ENCODE measurements at places on chromosomes 7 and 10.

DNA sequence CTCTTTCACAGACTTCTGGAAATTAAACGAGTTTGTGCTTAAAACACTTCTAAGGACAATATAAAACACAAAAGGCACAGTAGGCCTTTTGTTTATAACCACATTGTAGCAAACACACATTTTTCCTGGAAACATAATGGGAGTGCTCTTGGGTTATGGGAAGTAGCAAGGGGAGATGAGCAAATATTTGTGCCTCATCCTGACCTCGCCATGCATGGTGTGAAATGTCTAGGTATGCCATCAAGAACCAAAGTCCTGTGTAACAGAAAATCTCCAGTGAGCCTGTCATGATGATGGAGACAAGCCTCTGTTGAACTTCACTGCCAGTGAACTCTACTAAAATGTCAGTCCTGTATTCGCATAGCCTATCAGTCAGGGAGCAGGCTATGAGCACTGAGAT is 1029.6 kb downstream of the LRMDA start:
- no peak for DNase-seq

- no peak for DNase-seq
Measured at GRCh38 chr7:98194186-98194585, 17.1 kb upstream of the BHLHA15 start.

DNA sequence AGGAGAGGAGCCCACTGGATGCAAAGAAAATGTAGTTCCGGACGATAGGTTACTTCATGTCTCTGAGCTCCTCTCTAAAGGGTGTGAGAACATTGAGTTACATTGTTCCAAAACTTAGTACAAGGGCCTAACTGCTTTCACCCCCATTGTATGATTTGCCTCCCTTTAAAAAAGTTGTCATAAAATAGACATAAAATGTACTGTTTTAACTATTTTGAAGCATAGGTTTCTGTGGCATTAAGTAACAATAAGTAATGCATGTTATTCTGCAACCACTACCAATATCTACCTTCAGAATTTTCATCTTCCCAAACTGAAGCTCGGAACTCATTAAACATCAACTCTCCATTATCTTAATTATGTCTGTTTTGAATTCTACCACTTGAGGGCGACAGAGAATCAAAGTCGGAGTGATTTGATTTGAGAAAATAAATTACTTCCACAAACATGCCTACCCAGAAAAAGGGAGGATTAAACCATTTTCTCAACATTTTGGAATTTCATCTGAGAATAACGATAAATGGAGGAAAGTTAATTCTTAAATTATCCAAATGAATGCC is 2.7 kb downstream of the IGFBP1 start:
- DNase-seq, result no peak

DNA sequence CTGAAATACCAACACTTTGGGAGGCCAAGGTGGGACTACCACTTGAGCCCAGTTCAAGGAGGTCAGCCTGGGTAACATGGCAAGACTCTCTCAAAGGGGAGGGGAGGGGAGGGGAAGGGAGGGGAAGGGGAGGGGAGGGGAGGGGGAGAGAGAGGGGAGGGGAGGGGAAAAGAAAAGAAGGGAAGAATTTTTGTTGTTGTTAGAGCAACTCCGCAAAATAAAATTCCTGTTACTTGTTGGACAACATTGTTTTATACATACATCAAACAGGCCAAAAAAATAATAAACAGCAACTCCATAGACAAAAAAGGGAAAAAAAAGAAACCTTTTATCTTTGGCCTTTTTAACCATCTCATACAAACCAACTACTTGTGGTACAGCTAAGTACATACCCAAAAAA is 57.3 kb upstream of the TRIM24 start:
- no peak for DNase-seq

DNA sequence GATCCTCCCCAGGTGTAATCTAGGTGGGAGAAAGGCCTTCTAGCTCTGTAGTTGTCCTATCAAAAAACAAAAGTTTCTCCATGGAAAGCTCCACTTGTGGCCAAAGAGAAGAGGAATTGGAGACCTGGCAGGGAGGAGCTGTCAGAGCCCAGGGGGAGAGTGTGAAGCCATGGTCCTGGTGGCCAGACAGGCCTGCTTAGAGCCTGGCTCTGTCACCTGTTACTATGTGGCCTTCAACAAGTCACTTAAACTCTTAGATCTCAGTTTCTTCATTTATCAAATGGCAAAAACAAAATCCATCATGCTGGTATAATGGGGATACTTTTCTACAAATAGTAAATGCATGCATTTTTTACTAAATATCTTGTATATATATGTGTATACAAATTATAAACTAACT is 59.0 kb upstream of the NFE2L3 start:
- DNase-seq, result no peak

- DNase-seq, result no peak
Measured at GRCh38 chr7:132581431-132581830, 5.2 kb upstream of the PLXNA4 start.

DNA sequence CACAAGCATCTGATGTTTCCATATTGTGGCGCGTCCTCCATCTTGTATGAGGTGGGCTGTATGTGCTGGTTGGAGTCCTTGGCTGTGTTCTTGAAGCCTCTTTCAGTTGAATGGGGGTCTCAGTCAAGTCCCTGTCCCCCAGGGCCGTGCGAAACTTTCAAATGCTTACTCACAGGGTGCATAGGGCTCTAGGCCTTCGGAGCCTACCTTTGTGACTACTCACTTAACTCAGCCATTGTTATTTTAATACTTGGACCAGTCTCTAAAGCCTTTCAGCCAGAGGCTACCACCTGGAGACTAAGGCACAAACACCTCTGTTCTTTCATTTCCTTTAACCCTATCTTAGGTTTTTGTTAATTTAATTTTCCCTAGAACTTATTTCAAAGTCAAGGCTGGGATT is 785.9 kb downstream of the GATA3 start:
- DNase-seq, result no peak

DNA sequence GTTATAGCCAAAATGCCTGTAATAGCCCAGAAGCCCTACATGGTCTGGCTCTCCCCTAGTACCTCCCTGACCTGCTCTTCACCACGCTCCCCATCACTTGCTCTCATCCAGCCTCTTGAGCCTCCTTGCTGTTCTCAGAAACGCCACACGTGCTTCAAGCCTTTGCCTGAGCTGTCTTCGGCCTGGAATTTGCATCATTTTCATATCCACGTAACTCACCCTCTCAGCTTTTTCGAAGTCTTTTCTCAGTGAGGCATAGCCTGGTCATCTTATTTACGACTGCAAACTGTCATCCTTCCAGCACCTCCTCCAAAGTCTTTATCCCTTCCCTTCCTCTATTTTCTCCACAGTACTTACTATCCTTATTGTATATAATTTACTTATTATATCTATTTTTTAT is 151.0 kb upstream of the AHR start:
- DNase-seq, result no peak

DNA sequence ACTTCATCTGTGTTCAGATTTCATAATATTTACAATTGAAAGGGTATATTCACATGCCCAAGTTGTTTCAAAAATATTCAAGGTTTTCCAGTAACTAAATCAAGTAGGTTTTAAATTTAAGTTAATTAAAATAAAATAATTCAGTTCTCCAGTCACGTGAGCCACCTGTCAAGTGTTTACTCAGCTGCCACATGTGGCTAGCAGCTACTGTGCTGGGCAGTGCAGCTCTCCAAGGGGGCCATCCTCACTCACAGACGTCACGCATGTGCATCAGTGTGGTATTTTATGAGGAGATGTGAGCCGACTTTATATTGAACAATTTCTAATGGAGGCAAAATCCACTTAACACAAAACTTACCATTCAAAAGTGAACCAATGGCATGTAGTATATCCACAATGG is 69.7 kb upstream of the CAMK2B start:
- DNase-seq, result no peak

DNA sequence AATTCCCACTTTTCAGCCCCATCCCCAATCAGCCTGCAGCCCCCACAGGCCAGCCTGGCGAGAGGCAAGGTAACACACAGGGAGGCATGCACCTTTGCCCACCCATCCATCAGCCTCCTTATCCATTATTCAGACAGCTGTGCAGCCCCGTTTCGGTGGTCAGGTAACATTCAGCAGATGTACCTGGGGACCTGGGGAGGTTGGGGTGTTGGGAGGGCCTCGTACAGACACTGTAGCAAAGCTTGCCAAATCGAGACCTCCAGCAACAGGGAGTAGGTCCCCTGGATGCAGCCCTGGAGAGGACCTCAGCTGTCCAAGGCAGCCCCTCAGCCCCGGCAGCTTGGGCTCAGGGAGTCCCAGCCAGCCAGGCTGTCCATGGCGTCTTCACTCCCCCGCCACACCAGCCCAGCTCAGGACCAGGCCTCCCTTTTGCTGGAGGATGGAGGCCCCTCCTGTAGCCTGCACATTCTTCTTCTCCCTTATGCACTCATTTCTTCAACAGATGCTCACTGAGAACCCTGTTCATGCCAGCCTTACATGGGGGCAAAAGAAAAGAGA is 8.5 kb upstream of the DRGX start:
- no peak for DNase-seq

DNA sequence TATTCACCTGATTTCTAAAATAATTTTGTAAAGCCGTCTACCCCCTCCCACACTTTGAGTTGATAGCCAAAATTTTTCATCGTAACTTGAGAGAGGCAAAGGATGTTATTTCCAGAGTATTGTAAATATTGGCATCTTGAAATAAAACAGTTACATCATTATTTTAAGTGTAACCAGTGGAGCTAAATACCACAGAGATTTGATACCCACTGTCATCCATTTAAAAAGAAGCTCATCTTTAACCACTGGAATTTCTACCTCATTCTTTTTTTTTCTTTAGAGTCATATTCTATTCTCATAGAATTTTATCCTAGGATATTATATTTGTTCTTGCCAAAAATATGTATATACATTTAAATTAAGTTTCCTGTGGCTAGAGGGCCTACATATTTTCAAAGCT is 48.6 kb downstream of the CAMK1D start:
- DNase-seq, result no peak

GRCh38 chr10:115558252-115558651 is 465.1 kb downstream of the ATRNL1 start:
- no peak for DNase-seq

GRCh38 chr7:84900215-84900614 is 286.6 kb downstream of the SEMA3D start:
- DNase-seq, result no peak

- DNase-seq, result no peak
Measured at GRCh38 chr7:128065872-128066271, 34.6 kb upstream of the LRRC4 start.

GRCh38 chr10:13740461-13740860 is 153.7 kb downstream of the PRPF18 start:
- DNase-seq, result no peak

GRCh38 chr10:97135464-97135863 is 50.3 kb downstream of the SLIT1 start:
- no peak for DNase-seq

DNA sequence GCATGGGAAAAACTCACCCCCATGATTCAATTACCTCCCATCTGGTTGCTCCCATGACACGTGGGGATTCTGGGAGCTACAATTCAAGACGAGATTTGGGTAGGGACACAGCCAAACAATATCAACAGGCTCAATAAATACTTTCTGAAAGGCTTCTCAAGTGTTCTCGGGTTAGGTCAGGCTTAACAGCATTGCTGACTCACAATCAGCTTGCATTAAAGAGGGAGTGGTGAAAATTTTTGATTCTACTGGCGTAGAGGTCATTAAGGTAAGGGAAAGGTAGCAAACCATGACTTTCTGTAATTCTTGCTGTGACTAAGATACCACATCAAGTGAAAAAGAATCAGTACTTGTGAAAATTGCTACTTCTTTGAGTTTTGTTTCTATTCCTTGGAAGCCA is 126.4 kb downstream of the JCAD start:
- no peak for DNase-seq

DNA sequence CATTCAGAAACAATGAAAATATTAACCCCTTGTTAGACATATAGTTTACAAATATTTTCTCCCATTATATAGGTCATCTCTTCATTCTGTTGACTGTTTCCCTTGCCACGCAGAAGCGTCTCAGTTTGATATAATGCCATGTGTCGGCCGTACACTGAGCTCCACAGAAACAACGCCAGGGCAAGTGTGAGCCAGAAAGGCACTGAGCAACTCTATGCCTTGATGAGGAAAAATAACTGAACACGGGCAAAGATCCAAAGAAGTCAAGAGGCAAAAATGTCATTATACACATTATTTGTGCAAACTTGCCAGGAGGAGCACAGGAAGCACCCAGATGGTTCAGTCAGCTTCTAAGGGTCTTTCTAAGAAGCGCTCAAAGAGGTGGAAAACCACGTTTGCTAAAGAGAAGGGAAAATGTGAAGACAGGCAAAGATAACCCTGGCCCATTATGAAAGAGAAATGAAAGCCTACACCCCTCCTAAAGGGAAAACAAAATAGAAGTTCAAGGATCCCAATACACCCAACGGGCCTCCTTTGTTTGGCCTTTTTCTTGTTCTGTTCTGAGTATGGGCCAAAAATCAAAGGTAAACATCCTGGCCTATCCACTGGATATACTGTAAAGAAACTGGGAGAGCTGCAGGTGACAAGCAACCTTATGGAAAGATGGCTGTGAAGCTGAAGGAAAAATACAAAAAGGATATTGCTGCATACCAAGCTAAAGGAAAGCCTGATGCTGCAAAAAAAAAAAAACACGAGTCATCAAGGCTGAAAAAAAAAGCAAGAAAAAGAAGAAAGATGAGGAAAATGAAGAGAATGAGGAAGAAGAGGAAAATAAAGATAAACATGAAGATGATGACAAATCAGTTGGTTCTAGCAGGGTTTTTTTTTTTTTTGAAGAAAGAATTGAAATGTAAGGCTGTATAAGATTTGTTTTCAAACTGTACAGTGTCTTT is 15.5 kb downstream of the ARHGAP12 start:
- DNase-seq, result no peak

DNA sequence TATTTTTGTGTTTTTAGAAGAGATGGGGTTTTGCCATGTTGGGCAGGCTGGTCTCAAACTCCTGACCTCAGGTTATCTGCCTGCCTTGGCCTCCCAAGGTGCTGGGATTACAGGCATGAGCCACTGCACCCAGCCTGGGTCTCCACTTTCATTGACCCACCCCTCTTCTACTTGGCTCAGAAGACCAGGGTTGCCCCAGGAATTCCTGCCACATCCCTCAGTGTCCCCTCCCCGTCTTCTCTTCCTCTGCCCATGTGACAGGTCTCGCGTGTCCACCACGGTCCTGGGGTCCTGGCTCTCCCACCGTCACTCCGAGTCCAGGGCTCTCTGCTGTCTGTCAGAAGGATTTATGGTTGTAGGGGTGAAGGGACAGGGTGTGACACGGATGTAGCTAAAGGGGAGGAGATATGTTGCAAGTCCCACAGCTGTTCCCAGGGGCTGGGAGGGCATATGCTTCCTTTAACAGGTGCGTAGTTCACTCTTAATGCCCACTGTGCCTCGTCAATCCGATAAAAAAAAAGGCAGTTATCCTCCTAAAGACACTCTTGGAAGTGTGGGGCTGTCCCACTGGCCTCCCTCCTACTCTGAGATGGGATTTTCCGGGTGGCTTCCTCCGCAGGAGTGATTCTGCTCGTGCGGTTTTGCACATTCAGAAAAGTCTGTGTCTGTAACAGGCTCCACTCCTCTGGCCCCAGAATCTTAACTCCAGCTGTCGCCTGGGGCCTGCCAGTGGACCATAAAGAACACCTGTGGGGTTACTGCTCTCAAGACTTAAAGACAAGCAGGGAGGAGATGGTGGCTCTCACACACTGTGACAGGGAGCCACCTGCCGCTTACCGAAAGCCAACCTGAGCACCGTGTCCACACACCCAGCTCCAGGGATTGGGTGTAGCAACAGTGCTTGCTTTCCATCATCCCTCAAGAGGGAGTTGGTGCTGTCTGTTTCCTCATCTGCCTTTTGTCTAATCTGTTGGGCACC is 36.7 kb upstream of the SHH start:
- DNase-seq, result no peak
